T follicular helper cell (primary cell): ENCODE measurements at places on chromosomes 2 and 18.

GRCh38 chr2:43437363-43437762, 158.5 kb downstream of the THADA start:
- DNase-seq = no peak

GRCh38 chr2:195382186-195382585, 274.8 kb upstream of the SLC39A10 start:
- peak; percentile 13 for DNase-seq

DNA sequence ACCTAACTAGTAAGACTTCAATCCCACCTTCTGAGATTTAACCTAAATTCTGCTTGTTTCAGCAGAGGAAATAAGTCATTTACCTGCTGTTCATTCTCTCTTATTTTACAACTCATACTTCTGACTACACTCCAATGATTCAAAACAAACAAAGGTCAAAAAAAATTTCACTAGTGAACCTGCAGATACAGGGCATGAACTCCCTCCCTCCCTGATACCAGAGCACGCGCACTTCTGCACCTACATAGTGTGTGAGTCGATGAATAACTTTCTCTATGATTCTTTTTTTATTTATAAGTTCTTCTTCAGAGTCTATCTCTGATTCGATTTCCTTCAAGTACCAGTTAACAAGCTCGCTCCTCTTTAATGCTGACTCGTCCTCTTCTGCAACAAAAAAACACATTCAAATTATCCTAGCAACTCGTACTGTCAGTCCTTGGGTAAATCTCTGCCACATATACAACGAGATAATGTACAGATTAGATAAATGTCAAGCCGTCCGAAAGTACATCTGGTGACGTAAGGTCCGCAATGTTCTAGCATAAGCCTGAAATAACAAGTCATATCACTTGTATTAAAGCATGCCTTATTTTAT, 7.4 kb upstream of the LCT start:
- no peak for DNase-seq

GRCh38 chr18:37567994-37568359, 2.4 kb upstream of the CELF4 start:
- no peak for DNase-seq

- no peak for DNase-seq
Measured at GRCh38 chr2:238963161-238963970, 115.5 kb downstream of the TWIST2 start.

GRCh38 chr2:193966590-193966989, 1690.4 kb upstream of the SLC39A10 start:
- DNase-seq = no peak

DNA sequence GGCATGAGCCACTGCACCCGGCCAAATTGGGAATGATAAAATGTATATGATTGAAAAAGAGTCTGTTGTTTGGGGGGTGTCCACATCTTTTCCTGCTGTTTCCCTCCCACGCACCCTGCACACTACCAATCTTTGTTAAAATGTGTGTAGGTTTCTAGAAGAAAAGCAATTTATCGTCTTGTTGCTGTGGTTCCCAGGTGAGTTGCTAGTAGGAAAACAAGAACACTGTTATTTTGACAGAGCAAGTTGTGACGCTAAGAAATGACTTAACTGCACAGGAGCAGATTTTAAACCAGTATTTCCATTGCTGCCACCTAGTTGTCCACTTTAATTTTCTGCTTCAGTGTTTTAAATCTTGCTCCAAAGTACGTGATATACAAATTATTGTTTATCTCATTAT, 21.0 kb upstream of the USP14 start:
- no peak for DNase-seq

DNA sequence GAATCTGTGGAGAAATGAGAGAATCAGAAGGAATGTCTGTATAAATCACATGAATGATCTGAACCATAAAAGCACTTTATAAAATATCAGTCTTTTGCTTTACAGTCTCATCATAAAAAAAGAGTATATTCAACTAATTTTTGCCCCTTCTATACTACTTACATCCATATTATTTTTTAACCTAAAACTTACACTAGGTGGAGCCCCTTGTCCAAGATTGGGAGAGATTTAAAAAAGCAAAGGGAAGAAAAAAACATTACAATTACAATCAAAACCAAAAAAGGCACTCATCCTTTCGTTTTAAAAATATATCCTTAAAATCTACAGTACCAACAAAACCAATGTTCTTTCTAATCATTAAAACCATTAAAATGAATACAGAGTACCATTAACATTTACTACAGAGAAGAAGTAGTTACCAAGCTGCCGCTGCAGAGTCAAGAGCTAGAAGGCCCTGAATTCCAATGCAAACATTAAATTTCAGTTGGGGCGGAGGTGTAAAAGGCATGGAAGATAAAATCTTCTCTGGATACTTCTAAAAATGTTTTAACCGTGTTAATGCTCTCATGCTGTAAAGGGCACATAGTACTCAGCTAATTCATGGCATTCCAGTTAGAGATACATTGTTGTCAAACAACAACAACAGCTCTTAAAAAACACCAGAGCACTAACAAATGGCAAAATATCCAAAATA, 56.7 kb upstream of the EPB41L3 start:
- no peak for DNase-seq

GRCh38 chr2:130878316-130878715, 41.6 kb downstream of the ARHGEF4 start:
- DNase-seq = no peak

DNA sequence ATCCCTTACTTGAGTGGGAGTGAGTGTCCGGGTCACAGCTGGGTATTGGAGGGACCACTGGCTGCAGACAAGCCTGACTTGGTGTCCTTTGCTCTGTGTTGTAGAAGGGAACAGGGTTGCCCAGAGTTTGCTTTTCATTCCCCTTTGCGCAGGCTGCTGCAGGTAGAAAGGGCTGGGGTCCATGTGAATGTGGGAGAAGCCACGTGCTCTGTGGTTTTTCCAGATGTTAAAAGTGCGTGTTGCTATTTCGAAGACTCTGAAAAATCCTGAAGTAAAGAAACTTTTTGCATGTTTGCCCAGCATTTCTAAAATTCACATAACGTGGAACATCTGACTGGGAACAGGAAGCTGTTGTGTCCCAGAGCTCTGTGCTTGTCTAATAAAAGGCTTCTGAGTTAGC, 28.8 kb downstream of the GLI2 start:
- no peak for DNase-seq

- DNase-seq = no peak
Measured at GRCh38 chr2:114405247-114406116, 37.0 kb upstream of the DPP10 start.
